ENCODE measurements at places on chromosomes 16 and 17.

DNA sequence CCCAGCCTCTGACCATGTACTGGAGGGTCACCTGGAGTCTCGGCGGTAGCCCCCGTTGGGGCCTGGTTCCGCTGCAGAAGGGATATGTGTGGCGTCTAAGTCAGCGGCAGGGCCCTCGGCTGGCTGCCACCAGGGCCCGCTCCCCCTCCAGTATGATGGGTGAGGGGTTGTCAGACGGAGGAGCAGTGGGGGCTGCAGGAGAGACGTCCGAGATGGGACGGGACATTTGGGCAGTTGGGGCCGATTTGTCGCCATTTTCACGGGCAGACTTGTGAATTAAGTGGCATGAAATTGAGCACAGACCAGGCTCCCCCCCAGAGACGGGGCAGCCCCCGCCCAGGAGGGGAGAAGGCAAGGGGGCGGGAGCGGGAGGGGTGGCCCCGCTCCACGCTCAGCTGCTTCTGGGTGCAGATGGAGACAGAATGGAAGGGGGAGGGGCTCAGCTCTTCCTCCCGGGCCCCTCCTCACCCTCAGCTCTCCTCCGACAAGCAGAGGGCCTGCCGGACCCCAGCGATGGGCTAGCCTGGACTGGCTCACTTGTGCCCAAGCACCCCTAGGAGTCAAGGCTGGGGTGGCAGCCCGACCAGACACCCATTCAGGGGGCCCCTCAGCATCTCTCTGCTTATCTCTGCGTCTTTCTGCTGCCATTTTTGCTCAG, 52.7 kb upstream of the LHX1 start:
- DNase-seq, result no peak

GRCh38 chr16:19153876-19154275, 14.2 kb upstream of the SYT17 start:
- no peak for DNase-seq

DNA sequence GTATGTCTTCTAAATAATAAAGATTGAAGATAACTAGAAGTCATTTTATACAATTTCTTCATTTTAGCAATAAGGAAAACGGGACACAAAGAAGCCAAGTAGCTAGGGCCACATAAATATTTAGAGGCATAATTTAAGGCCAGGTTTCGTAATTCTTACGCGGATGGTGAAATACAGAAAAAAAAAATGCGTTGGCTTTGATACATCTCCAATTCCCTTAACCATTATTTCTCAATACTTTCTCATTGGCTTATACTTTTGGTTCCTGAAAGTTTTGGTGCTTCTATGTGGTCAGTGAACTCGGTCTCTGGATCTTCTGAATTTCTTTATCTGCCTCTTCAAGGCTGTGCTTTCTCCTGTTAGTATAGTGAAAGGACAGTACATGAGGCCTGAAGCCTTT, 888.1 kb downstream of the KCNJ2 start:
- no peak for DNase-seq

DNA sequence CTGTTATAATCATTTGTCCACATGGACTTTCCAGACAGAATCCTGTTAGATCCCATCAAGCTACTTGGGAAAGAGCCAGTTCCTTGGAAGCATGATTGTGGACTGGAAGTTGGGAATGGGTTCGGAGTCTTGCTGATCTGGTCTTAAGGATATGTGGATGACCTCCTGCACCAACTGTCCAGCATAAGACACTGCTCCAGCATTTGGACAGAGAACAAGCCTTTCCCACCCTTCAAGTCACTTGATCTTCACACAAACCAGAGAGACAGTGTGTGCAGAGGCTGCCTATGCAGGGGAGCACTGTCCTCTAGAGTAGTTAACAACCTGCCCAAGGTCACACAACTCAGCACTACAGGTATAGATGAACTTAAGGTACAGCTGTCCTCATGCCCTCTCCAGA, 5.8 kb upstream of the MT1B start:
- no peak for DNase-seq

DNA sequence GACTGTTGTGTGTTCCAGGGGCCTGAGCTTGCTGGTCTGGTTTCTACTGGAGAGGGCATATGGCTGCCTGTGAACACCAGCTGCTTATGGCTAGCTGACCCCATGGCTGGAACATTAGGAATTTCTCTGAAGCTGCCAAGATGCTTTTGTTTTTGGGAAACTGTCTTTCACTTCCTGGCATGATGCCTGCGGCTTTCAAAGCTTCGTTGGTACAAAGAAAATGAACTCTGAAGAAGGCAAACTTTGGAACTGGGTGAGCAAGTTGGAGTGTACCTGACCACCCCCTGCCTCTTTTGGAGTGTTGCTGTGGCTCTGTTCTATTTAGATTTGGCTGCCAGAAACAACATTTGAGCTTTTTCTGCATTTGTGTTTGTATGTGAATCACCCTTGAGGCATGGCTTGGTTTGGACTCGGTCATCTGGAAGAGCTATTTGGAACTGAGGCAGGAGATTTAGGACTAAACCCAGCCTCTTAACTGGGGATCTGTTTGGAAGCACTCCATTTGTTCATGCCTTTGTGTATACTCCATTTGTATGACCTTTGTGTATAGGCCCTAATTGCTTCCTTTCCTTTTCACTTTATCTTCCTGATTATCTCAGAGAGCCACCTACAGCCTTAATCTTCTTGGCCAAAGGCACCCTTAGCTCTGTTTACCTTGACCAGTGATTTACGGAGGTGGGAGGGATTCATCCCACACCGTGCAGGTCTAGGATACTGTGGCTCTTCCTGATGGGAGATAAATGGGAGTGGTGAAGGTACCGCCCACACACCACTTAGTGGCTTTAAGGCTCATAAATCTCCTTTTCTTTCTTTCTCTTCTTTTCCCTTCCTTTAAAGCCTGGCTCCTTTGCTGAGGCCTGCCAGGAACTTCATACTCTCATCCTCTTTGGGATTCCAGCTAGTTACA, 7.3 kb upstream of the CPHXL start:
- DNase-seq, result no peak

DNA sequence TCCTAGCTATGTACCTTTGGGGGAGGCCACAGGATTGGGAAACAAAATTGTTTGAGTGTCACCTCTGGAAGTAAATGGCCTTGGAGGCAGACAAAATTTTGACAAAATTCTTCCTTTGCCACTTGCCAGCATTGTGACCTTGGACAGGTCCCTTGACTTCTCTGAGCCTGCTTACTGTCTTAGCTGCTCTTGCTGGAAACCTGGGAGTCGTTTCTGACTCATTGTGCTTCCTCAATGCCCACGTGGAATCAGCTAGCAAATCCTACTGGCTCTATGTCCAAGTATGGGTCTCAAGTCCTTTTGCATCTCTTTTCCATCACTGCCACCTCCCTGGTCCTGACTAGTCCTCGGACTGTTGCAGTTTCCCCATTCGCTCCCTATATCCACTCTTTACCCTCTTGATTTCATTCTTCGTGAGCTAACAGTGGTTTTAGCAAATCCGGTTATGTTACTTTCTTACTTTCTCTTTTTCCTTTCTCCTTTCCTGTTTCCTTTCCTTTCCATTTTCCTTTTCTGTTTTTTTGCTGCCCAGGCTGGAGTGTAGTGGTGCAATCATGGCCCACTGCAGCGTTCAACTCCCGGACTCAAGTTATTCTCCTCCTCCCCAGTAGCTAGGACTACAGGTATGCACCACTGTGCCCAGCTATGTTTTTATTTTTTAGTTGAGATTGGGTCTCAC, 68.1 kb upstream of the LGALS9 start:
- DNase-seq, result no peak

DNA sequence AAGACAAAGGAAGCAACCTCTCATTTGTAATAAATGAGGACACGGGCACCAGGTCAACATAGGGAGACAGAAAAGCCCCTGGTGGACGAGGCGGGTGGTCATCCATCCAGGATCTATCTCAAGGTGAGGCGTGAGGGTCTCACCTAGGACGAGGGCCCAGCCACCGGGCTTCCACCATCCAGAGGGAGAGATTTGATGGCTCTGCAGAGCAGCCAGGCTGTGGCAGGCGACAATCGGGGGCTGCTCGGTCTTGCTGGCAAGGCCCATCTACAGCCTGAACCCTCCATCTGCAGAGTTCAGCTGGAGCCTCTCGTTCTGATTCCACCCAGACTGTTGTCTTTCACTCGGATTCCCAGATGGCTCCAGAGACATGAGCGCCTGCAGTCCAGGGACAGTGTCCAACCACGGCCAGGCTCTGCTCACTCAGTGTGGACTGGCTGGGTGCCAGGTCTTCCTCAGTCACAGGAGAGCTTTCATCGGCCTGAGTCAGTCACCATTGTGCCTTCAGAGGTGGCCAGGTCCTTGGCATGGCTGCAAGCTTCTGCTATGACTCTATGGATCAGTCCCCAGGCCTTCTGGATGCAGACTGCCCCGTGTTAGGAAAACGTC, 5.9 kb downstream of the LITAFD start:
- DNase-seq, result no peak

GRCh38 chr17:15332338-15332737, 9.1 kb downstream of the TEKT3 start:
- no peak for DNase-seq

- no peak for DNase-seq
Measured at GRCh38 chr17:32755045-32755805, 121.7 kb downstream of the MYO1D start.

DNA sequence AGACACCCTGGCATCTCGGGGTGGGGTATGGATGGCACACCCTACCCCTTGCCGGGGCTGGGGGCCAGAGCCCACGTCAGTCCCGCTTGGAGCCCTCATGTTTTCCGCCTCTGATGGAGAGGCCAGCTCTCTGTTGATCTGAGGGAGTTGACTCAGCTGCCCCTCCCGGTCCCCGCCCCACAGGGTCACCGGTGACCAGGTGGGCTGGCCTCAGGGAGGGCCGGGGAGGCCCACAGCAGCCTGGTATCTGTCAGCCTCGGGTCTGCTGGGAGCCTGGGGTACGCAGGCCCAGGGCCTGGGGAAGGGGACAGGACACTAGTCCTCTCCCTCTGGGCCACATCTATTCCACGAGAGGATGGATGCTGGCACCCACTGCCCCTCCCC, 109.5 kb upstream of the CIBAR2 start:
- DNase-seq, result no peak

DNA sequence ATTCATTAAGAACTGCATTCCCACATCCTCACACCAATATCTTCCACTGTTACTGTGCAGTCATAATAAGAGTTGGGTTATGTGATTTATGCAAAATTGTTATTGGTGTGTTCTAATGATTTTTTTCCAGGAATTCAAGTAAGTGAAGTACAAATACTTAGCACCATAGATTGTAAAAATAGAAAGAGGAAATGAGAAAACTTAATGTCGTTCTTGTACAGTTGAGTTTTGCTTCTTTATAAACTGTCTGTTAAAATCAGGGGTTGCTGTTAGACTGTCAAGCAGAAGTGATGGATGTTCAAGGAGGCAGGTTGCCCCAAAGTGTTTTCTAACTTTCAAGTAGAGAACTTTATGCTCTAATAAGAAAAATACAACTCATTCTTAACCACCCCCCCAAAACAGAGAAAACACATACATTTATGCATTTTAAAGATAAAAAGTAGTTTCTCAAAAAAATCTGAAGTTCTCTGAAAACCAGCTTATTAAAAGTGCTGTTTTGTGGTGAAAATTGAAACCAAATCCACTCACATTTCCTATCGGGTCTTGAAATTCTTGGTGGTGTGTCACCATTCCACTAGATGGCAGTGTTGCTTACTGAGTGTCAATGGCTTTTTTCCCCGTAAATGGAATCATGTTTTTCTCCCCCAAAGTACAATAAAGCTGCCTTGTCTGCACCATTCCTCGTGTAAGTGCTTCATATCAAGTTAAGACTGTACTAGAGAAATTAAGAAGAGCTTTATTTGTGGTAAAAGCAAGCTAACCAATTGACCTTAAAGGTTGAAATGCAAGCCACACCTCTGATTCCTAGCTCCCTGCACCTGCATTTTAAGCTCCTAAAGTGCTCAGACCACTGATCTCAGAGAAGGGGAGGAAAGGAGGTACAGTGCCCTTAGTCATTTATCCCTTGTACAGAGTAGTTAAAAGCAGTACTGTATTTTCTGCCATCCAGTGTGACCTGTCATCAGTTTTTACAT, 4.7 kb upstream of the IGSF6 start:
- DNase-seq, result no peak

DNA sequence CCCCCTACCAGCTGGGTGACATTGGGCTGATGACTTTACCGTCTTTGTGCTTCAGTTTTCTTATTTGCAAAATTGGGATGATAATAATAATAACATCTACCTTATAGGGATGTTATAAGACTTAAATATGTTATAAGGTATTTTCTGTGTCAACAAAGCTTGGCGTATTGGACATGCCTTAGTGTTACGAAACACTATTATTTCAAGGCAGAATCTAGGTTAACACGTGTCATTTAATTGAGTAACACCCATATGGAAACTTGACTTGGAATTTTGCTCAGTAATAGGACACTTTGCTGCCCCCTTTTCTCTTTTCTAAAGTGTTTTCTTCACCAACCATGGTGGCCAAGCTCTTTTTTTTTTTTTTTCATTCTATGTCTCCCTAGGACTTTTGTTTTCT, 294.2 kb upstream of the SALL1 start:
- no peak for DNase-seq

DNA sequence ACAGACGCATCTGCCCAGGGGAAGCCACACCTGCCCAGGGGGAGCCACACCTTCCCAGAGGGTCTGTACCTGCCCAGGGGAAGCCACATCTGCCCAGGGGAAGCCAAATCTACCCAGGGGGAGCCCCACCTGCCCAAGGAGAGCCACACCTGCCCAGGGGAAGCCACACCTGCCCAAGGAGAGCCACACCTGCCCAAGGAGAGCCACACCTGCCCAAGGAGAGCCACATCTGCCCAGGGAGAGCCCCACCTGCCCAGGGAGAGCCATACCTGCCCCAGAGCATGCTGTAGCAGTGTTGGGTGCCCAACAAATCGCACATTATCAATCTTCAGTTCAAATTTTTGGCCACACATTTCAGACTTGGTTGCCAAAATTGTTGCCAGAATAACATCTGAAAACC, 19.6 kb downstream of the NPRL3 start:
- no peak for DNase-seq

GRCh38 chr17:75454193-75454592, 2.2 kb upstream of the TMEM94 start:
- DNase-seq, result no peak

DNA sequence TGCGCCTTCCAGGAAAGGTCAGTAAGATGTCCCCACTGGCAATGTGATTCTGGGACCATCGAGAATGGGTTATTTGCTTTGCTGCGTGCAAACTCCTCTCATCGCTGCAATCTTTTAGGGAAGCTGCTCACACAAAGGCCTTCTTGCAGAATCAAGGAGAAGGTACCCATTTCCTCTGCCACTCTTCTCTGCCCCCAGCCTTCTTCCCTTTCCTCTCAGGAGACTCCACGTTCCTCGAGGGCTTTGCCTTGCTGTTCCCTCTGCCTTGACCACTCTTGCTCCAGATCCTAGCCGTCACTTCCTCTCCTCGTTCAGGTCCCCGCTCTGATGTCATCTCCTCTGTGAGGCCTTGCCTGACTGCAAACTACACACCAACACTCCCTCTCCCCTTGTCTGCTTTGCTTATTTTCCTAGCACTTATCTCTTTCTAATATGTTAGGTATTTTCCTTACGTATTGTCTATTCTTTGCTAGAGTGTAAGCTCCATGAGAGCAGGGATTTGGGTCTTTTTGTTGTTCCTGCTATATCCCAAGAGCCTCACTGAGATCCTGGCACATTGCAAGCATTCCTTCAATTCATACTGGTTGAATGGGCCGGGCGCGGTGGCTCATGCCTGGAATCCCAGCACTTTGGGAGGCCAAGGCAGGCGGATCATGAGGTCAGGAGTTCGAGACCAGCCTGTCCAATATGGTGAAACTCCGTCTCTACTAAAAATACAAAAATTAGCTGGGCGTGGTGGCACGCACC, 5.3 kb upstream of the CRK start:
- no peak for DNase-seq

GRCh38 chr16:65713181-65713808, 591.4 kb upstream of the CDH11 start:
- DNase-seq, result no peak

All from stimulated activated CD8-positive, alpha-beta memory T cell treated with anti-CD3 and anti-CD28 coated beads, Interleukin-15, amount 100 ng/mL, for 1 hour (primary cell).